Activated T-cell treated with anti-CD3 and anti-CD28 coated beads, Interleukin-2, amount 50 U/mL, for 4 hours (primary cell): ENCODE measurements at places on chromosomes 7 and 10.
A peak's percentile ranks its signal among the peaks of the same experiment; 100 is the strongest.

GRCh38 chr10:76404531-76404930 lies 973.1 kb downstream of the LRMDA start:
- no peak for DNase-seq

- no peak for DNase-seq
Observed at GRCh38 chr7:102215256-102215655, 71.4 kb upstream of the SH2B2 start.

DNA sequence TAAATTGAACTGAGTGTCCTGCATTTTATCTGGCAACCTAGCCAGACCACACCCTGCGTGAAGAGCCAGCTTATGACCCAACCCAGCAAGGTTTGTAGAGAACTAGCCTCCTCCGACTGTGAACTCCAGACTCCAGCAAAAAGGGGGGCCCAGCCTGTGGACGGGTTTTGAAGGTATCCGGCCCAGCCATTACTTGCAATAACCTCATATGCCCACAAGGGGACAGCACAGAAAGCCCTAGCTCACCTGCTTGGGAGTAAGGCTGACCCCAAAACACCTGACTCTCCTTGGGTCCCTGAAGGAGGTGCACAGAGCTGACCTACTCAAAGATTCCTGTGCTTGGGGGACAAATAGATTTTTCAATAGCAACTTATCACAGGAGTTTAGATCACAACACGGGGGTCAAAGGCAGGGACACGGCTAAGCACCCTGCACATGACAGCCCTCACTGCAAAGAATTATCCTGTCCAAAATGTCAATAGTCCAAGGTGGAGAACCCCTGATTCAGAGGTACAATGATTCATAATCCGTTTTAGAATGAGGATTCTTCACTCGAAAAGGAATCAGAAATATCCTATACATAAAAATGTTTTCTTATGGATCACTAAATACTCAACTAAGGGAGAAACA lies 4.6 kb downstream of the TRPV6 start:
- DNase-seq: peak; percentile 36

DNA sequence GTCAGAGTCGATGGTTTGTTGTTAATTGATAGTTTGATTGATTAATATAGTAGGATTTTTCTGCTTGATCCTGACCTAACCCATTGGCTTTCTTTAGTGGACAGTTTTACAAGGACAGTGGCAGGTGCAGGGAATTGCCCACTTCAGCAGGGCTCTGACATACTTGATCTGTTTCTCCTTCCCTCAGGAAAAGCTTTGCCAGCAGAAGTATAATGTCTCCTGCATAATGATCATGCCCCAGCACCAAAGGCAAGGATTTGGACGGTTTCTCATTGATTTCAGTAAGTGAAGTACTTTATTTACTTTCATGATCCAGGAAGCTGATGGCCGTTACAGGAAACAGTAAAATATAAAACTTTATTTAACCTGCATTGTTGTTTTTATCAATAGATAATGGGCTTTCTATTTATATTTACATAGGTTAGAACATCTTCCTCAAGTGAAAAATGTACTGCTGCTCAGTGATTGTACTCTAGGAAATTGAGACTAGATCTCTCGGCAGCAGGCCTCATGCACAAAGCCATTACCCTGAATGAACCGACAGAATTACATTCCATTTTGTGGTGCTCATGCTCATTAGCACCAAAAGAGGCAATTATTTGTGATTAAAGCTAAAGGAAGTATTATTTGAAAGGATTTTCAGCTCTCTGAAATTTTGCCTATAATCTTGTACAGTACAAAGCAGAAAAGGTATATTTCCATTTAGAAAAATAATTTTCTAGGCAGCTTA lies 122.5 kb upstream of the SAMD8 start:
- no peak for DNase-seq

DNA sequence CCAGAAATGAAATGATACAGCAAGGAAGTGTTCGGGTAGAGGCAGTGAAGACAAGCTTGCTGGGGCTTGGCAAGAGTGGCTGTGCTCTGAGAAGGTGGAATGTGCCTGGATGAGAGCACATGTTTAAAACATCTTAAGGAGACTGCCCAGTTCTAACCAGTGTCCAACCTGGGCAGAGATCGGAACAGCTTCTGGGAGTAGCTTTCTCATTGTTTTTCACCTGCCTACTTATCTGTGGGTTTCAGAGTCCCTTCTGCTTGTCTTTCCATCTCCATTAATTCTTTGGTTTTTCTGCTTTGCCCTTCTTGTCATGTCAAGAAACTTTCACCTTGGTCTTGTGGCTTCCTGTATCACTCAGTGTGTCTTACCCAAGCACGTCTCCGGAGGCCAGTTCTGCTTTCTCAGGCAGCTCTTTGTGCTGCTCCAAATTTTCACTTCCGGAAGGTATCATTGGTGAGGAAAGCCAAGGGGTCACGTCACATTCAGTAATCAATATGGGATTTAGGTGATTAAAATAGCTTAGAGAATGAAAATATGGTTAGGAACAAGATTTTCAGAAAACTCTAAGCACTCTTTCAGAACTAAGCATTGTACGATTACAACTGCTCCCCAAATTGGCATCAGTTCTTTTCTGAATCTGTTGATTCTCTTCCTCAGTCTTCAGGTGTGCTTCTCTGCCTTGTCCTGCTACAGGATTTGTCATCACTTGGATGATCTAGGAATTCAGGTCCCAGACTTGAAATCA lies 5.5 kb upstream of the LAMB4 start:
- DNase-seq: no peak

- no peak for DNase-seq
Observed at GRCh38 chr10:102629661-102630614, 14.3 kb upstream of the TRIM8 start.

DNA sequence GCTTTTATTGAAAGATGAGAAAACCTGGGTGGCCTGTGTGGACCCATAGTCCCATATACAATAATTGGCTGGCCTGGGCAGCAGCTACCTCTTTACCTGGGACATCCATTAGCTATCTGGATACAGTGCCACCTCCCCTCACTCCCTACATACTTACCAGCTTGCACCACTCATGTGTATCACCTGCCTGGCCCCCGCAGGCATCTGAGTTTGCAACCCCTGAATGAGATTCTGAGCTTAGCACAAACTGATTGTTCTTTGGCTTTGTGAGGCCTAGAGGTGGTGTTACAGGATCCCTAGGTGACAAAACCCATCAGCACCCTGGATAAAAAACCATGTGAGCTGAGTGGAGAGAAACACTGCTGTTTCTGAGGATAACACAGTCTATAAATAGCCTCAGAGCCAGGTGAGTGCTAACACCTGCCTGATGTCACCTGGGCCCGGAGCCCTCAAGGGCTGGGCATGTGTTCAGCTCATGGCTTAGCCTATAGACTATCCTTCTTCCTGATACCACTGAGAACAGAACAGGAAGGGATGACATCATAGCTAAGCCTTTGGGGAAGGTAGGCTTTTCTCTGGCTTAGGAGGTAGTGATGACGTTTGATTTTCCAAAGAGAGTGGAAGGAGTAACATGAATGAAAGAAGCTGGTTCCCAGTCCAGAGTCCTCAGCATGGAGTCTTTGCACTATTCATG lies 2.6 kb upstream of the PPIF start:
- DNase-seq: no peak

GRCh38 chr7:29247224-29247962 lies 52.8 kb downstream of the CHN2 start:
- no peak for DNase-seq

DNA sequence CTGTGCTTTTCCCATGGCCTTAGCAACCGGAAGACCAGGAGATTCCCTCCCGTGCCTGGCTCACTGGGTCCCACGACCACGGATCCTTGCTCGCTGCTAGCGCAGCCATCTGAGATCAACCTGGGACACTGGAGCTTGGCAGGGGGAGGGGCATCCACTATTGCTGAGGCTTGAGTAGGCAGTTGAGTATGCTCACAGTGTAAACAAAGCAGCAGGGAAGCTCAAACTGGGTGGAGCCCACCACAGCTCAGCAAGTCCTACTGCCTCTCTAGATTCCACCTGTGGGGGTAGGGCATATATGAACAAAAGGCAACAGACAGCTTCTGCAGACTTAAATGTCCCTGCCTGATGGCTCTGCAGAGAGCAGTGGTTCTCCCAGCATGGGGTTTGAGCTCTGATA lies 697.0 kb downstream of the SORCS1 start:
- DNase-seq: no peak

GRCh38 chr10:85542152-85542551 lies 824.4 kb downstream of the GRID1 start:
- no peak for DNase-seq

GRCh38 chr7:43041105-43041504 lies 71.3 kb upstream of the HECW1 start:
- DNase-seq: no peak

DNA sequence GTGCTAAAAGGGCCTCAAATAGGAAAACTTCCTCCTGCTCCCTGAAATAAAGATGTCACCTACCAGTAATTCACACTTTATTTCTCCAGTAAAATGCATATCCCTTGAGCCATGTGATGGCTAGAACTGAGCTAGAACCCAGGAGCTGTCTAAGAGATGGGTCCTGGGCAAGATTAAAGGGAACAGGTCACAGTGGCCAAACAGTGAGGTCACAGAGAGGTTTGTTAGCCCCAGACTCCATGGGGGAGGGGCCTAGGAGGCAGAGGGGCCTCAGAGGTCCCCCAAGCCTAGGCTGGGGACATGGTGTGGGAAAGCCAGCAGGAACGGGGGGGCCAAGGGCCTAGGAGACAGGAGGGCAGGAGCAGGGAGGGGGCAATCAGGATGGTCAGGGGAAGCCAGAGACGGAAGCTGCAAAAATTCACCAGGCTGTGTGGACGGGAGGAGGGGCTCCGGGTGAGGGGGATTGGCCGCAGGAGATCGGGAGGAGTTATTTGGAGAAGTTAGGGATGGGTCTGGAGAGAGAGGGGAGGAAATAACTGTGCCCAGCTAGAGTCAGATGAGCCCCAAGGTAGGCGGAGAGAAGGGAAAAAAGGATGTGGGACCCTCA lies 3.3 kb downstream of the FBXO24 start:
- DNase-seq: no peak
